ENCODE measurements at places on chromosomes 16 and 17.

- no peak for DNase-seq
Observed at GRCh38 chr17:67628580-67629013, 89.1 kb upstream of the NOL11 start.

- no peak for DNase-seq
Observed at GRCh38 chr16:70694088-70694867, 8.4 kb upstream of the MTSS2 start.

DNA sequence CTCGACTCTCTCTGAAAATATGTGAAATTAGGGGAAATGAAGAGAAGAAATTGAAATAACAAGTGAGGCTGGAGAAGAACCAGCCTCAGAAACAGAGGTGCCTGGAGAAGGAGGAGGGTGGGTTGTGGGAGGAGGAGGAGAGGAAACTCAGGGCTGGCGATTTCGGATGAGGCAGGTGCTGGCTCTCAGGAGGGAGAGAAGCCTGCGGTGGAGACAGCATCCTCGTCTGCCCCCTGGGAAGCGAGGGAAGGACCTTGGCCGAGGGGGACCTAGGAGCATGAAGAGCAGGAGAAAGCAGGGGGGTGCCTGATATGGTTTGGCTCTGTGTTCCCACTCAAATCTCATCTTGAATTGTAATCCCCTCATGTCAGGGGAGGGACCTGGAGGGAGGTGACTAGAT is 264.7 kb upstream of the TNRC6C start:
- no peak for DNase-seq

DNA sequence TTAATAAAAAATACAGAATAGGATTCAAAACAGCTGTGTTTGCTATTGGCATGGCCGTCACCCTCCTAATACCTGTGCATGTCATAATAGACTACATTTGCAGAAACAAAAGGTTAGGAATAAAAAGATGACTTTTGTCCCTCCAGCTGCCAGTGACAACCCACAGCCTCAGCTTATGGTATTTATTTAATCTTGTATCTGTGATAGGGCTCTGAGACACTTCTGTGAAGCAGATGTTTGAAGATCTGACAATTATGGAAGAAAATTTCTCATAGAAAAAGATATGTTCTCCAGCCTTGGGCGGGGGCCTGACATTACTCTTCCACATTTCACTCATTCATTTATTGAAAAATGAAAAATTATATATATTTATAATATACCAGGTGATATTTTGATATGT is 62.2 kb downstream of the PITPNC1 start:
- DNase-seq: no peak

GRCh38 chr16:70342016-70342415 is 4.7 kb upstream of the DDX19A start:
- no peak for DNase-seq

DNA sequence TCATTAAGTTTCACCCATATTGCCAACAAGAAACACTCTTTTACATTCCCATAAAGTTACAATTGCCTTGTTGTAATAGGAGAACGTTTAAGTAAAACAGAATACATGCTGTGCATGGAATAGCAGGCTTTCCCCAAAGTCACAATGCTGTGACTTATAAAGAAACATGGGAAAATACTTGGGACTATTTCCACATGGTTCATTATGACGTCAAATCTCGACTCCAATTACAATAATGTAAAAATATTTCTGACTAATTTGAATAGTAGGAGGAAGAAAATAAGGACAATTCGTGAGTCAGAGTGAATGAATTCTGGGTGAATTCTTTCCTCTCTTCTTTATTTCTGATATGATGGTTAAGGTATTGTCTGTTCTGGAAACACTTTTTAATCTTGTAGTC is 52.8 kb downstream of the CDH11 start:
- DNase-seq: no peak

All from T47D (cell line).